Stimulated activated CD8-positive, alpha-beta memory T cell treated with anti-CD3 and anti-CD28 coated beads, Interleukin-7, amount 100 ng/mL, for 1 hour (primary cell): ENCODE measurements at places on chromosomes 2 and 18.

DNA sequence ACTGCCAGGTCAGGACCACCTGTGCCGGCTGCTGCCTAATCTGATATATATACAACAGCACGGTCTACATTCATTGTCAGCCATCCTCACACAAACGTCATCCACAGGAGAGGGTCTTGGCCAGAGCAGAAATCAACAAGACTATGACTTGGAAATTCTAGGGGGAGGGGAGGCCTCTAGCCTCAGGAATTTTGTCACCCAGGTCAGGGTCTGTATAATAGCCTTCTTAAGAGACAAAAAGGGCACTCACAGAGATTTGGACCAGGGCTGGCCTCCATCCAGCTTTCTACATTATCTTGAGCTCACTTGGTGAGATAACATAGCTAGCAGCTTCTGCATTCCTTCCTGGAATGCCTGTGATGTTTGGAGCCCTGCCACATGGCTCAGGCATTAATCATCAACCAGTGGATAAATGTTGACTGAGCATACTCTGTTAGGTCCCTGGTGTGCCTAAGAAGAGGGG is 50.4 kb upstream of the CTIF start:
- no peak for DNase-seq

DNA sequence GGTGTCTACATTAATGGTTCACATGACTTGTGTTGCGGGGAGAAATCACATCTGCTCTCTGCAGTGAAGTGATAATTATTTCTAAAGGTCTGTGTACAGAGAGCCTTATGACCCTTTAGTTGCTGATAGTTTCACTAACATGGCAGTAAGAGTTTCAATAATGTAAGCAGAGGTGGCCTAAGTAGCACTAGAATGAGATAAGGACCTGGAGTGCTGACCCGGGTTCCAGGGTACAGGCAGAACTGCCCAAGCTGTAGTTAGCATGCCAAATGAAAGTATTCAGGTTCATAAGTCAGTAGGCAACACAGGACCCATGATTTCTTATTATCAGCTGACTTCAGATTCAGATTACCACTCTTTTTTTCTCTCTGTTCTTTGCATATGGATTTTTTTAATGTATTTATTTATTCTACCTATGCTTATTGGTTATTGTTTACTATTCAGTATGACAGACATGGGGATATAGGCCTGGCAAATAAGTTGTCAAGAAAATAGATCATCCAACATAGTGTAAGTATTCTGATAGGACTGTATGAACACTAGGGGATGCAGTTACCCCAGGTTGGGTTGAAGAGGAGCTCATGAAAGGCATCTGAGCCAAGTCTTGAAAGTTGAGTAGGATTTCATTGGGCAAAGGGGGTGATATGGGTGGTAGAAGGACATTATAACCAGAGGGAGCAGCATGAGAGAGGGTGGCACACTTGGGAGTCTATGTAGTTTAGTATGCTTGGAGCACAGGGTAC is 105.2 kb downstream of the CCDC85A start:
- no peak for DNase-seq

- DNase-seq = no peak
Measured at GRCh38 chr2:206353685-206354084, 79.2 kb downstream of the ZDBF2 start.

DNA sequence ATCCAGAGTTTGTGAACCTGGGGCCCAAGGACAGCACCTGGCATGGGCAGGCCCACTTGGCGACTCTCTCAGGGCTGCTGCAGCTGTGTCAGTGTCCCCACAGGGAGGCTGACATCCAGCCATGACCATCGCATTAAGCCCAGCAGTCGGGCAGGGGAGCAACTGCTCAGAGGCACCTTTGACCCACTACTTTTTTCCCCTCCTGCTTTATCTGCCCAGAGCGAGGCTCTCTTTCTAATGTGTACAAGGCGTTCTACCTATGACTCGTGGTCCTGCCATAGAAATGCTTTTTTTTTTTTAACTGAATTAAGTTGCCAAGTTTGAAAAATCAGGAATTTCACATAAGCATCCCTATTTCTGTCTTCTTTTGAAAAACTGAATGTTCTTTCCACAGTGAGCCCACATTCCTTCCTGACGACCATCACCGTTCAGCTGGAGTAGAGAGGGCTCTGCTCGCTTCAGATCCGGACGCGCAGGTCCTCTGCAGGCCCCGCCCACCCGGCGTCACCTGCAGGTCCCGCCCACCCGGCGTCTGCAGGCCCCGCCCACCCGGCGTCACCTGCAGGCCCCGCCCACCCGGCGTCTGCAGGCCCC is 403 bp upstream of the CLUL1 start:
- peak; percentile 49 for DNase-seq

DNA sequence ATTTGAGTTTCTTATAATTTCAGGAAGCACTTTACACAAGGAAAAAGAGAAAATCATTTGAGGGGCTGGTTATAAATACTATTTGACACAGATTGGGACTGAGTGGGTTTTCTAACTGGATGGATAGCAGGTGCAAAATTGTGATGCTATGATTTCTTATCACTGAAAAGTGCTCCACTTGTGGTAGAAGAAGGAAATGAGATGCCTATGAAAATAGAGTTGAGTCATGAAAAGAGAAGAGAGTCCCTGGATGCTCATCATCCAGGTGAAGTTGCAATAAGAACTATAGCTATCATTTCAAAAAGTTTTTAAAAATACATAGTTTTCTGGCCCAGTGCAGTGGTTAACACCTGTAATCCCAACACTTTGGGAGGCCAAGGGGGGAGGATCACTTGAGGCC is 39.4 kb upstream of the NFE2L2 start:
- no peak for DNase-seq

- DNase-seq = no peak
Measured at GRCh38 chr2:74374509-74375205, 5.5 kb downstream of the DCTN1 start.

DNA sequence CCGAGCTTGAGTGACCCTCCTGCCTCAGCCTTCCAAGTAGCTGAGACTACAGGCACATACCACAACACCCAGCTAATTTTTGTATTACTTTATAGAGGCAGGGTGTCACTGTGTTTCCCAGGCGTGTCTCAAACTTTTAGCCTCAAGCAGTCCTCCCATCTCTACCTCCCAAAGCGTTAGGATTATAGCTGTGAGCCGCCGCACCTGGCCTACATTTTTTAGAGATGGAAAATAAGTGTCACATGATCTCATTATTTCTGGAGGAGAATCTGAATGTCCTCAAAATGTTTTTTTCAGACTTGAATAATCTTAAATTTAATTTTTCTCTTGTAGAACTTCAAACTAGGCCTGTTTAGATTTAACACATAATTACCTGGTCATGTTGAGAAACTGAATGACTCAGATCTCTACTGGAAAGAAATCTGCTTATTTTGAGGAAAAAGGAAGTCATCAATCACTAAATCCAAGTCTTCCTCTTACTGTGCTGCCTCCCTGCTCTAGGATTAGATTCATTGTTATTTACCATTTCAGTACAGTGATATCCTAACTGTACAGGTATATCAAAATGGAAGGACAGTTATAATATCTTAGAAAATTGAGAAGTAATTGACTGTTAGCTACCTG is 92.4 kb downstream of the COX7A2L start:
- no peak for DNase-seq

GRCh38 chr18:41324934-41325333 is 630.1 kb upstream of the PIK3C3 start:
- no peak for DNase-seq

GRCh38 chr2:56333812-56334485 is 150.2 kb downstream of the CCDC85A start:
- no peak for DNase-seq

DNA sequence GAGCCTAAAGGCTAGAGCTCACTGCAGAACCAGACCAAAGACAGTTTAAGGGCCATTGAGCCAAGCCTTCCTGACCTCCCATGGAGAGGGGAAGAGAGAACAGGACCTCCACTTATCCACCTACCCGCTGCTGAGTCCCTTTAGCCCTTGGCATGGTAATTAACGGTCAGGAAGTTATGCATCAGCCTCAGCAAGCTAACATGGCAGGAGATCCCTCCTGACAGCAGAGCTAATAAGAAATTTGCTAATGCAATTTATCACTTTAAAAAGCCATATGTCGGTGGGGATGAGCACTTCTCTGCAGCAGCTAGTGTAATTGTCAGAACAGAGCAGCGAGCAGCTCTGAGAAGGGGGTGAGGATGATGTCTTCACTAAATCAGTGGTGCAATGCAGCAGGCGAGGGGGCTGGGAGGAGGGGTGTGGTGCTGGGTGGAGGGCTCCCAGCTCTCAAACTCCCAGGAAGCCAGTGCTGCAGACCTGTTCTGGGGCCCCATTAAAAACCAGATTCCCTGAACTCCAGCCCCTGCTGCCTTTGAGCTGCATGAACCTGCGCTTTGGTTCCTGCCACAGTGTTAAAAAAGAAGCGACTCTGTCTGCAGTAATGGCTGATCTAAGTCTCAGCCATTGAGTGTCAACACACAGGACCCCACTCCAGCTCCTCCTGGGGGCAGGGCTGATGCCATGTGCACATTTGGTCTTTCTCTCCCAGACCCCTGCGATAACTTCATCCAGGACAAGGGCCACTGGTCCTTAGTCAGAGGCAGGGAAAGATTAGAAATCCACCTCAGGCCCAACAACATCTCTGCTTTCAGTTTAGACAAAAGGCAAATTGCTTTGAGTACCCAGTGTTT is 84.2 kb upstream of the STPG4 start:
- no peak for DNase-seq

DNA sequence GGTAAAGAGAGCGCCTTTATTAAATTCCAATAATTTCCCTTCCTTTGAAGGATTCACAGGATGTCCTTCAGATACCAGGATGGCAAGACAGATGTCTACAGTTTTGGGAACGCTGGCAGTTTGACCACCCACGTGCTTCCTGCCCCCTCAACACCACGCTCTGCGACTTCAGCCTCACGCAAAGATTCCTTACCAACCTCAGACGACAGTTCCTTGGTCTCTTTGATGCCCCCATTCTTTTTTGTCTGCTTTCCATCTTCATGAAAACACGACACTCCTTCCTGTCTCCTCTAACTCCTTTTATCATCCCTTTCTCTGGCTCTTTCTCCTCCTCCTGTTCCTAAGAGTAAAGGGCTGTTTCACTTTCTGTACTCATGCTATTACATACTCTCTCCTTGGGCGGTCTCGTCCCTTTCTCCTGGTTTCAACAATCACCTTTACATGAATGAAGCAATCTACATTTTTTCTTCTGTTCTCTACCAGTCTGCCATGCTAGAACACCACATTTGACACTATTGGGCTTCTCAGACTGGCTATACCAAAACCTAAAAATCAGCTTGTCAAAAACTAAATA is 189.9 kb upstream of the PGAP1 start:
- no peak for DNase-seq

DNA sequence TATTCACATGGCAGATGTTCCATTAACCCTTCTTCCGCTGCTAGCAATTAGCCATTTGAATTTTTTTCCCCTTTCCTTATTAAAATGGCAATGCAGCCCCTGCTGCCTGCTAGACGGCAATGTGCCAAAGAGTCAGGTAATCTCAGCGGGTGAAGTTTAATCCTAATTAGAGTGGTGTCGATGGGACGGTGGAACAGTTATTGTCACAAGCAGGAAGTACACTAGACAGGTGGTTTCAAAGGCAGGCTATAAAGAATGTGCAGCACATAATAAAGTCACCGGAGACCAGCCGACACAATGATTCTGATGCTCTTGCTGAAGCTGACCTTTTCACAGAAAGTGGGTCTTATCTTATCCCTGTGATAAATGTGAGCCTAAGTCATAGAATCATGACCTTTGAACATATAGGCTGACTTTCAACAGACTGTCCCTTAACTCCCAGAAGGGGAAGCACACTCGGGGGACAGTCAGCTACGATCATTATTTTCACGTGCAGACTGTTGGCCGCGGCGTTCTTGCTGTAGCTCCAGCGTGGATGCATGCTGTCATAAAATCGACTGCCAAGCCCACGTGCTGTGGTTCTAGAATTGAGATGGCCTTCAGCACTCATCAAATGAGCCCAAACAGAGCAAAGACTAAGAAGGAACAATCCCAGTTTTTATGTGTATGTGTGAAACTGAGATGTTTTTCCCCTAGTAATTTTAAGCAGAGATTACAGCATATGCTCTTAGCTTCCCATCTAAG is 926.2 kb upstream of the SOX11 start:
- no peak for DNase-seq

DNA sequence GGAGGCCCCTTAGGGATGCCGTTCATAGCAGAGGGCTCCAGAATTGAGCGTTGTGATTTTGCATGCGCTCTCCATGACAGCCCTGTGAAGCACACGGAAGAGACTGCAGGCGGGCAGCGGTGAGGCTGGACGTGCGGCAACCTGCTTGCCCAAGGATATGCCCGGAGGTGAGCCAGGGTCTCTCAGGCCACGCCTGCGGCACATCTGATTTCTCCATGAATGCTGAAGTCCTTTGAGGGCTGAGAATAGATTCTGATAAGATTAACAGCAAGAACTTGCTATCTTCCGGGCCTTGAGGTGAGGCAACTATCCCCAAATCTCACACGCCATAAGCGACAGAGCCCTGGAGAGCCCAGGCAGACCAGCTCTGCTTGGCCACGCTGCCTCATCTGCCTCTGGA is 55.6 kb upstream of the LAMA1 start:
- DNase-seq = no peak
